Activated naive CD4-positive, alpha-beta T cell treated with anti-CD3 and anti-CD28 coated beads for 36 hours (primary cell): ENCODE measurements at places on chromosomes 12 and 14. TPM values are rescaled to one million over a fixed set of nuclear protein-coding genes. Genes with fewer than 3 reads are reported as not detected.

The GPR84 gene
- 1.2 TPM for total RNA-seq

The FBXO34 gene
- 17.7 TPM for total RNA-seq

The CLEC9A gene
- total RNA-seq: not detected

The SLC38A4 gene
- total RNA-seq: not detected
